Stimulated activated CD4-positive, alpha-beta T cell treated with anti-CD3 and anti-CD28 coated beads, TNF-alpha, amount 100 ng/mL, for 4 hours (primary cell): ENCODE measurements at places on chromosomes 2 and 18.
A peak's percentile ranks its signal among the peaks of the same experiment; 100 is the strongest.

DNA sequence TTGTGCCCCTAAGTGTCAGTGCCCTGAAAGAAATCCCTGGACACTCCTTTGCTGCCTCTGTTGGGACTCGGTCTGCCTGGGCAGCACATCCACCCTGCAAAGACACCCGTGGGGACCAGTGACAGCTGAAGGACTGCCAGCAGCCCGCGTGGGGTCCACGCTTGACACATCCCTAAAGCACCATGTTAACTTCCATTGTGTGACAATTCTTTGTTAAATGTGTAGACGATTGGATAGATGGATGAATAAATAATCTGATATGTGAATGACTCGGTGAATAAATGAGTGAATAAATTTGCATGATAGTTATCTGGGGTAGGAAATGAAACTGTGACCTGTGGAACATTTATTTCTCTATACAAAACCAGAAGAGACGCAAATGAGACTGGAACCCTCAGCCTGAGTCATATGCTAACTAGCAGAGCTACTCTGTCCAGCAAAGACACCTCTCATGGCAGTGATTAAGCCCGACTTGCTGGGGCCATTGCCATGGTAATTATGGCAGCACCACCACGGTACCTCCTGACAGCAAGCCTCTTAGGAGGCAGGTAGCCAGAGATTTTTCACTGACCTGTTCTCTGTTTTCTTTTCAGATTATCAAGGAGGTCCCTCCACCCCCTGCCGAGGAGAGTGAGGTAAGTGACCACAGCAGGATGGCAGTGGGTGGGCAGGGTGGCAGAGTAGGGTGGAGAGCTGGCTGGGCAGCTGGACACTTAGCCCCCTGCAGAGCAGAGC, 156.8 kb downstream of the ANTXR1 start:
- DNase-seq, result no peak

- no peak for DNase-seq
Observed at GRCh38 chr2:20524412-20525040, 77.7 kb downstream of the RHOB start.

DNA sequence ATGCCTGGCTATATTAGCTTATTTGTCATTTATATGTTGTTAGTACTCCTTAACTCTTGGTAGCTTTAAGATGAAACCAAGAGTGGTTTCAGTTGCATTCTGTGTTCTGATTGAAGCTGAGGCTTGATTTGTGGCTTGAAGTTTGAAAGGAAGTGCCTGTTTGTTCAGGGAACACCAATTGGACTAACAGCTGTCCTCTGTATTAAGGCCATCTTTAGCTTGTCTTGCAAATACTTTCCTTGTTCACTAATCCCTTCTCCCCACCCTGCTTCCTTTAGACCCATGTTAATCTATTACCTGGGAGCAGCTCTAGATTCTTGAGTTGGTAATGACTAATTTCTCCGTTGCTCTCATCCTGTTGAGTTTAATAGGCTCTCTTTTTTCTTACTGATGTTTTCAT, 13.4 kb downstream of the ITGA6 start:
- DNase-seq, result no peak

- no peak for DNase-seq
Observed at GRCh38 chr2:8282858-8283252, 399.0 kb upstream of the ID2 start.

GRCh38 chr2:21763501-21763900, 639.7 kb downstream of the TDRD15 start:
- DNase-seq, result no peak

DNA sequence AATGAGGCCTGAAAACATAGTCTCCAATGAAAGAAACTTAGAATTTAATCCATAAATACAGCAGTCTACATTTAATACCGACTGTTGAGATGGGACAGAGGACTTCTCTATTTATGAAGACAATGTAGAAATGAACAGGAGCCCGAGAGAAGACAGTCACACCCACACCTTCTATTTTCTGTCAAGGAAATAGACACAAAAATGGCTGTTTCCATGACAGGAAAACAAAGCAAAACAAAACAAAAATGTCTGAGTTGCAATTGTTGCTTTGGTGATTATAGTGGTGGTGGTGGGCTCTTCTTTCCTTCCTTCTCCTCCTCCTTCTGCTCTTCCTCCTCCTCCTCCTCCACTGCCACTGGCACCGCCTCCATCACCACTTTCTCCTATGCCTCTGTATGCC, 72.3 kb upstream of the CCDC68 start:
- DNase-seq, result no peak

DNA sequence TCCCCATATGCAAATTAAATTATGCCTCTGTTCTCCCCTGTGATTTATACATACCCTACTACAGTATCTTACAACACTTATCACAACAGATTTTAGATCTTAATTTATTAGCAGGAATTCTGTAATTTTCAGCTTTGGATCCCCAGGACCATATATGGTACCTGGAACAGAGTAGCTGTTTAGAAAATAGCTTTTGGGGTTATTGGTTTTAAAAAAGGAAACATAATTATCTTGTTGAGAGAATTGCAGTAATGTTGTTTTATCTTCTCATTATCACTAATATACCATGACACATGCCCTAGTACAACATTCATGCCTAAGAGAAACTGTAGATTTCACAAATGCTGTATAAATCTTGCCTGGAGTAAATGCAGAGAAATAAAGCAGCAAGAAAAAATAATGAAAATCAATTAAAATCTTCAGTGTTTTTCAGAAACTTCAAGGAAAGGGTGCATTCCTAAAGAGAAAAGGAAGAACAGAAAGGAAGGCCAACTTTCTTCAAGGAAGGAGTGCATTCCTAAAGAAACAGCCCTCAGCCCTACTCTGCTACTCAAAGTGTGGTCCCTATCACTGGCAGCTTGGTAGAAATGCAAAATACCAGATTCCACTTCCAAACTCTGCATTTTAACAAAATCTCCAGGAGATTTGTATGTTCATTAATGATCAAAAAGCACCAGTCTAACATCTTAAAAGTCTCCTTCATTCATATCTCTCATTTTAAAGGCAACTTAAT, 37.1 kb upstream of the CSRNP3 start:
- DNase-seq, result no peak

DNA sequence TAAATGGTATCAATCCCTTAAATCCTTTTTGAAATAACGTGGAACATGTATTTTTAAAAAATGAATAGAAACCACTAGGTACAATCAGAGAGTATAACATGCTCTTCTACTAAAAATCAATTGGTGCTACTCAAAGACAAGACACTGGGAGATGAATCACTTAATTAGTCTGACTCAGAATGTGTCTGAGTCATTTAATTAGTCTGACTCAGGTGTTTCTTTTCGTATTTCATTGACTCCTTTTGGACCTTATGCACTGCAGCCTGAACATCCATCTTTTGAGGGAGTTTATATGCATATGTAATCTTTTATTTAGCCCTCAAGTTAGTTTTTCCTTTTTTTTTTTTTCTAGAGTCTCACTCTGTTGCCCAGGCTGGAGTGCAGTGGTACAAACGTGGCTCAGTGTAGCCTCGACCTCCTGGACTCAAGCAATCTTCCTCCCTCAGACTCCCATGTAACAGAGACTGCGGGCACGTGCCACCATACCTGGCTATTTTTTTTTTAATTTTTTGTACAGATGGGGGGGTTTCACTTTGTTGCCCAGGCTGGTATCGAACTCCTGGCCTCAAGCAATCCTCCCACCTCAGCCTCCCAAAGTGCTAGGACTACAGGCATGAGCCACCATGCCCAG, 26.5 kb downstream of the PPP4R3B start:
- DNase-seq, result no peak

DNA sequence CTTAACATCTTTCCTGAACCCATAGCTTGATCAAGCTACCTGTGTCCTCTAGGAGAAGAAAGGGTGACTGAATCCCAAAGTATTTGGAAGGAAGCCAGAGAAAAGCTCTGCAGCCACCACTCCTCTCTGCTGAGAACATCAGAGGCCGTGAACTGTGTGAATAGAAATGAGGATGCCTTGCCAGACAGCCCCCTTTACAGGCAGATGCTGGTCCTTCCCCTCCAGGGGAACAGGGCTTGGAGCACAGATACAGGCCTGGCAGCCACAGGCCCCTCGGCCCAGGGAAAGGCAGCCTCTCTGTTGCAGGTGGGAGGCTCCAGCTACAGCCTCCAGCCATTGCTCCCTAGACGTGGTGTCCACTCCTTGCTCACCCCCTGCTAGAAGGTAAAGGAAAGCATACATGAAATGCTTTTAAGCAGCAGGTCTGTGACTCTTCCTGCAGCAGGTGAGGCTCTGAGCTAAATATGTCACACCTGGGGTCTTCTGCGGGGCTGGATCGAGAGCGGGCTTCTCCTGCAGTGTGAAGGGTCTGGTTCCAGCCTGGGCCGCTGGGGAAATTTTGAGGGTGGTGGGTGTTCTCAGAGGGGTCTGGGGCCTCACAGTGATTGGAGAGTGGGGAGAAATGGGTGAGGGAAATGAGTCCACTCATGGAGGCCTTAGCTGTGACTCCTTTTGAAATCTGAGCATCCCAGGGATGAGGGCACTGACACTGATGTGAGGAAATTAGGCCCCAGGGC, 234.0 kb downstream of the KLHL29 start:
- DNase-seq, result no peak

DNA sequence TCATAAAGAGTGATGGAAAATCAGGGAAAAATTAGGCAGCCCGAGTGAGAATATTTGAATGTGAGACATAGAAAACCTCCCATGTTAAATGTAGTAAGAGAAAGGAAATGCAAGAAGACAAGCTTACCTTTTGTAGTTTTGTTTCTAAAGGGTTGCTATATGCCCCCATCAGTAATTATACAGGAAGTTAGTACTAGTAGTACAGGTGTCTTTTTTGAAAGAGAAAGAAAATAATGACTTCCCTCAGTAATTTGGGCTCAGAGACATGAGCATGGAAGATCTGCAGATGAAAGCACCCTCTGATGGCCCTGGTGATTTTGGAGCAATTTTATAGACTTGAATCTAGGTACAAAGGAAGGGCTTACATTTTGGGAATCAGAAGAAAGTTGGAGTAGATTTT, 80.8 kb downstream of the RHBDD1 start:
- no peak for DNase-seq

DNA sequence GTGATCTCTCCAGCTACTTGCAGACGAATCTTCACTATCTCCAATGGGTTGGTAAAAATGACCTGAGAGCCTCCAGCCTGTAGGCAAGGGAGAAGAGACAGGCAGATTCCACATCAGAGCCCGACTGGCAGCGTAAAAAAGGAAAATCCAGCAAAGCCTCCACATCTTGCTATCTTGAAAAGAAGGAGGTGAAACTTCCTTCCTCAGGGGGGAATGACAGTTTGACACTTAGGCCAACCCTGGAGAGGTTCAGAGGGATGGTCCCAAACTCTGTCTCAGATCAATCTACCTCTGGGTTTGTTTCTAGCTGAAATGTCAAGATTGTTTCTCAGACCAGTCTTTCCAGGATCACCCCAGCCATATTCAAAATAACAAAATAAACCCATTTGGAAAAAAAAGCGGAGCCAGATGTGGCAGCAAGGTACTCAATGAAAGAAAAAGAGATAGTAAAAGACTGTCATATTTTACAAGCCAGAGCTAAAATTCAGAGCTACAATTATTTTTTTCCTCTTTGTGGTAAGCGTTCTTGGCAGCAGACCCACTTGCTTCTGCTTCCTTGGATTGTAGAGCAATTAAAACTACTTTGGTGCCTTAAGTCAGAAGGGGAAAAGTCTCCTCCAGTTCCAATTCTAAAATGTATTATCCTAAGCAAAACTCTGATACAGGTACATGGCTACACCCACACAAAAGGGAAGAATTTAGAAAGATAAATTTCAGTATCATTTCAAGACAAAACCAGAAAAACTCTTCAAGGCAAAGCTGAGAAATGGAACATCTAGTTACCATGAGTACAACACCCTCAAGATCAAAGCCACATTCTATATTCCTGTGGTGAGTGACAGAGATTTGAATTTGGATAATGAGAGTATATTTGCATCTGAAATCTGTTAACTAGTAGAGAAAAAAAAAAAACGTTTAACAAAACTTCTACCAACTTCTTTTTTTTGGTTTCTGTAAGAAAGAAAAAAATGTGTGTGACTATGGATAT, 100.1 kb downstream of the SLC25A12 start:
- no peak for DNase-seq

DNA sequence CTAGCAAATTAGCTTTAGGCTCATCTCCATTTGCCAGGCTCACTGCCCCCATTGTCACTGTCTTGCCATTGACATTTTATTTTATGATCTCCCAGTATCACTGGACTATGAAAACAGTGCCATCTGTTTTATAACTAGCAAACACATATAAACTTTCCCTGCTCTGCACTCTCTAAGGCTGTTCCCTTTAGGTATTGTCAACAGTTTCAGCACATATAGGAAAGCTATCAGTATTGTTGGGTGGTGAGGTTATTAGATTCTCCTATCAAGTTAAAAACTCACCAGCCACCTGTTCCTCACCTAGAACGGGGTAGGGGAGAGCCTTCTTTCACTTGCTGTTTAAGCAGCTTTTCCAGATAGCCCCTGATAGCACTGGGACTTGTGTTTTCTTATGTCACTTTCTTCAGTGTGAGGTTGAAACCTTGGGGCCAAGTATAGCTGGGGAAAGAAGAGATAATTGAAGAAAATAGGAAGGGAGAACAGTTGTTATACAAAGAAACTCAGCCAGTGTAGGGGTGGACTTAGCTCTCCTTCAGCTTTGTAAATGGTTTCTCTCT, 32.5 kb downstream of the CFLAR start:
- DNase-seq, result no peak

GRCh38 chr2:199220920-199221319, 236.8 kb downstream of the SATB2 start:
- DNase-seq, result no peak

DNA sequence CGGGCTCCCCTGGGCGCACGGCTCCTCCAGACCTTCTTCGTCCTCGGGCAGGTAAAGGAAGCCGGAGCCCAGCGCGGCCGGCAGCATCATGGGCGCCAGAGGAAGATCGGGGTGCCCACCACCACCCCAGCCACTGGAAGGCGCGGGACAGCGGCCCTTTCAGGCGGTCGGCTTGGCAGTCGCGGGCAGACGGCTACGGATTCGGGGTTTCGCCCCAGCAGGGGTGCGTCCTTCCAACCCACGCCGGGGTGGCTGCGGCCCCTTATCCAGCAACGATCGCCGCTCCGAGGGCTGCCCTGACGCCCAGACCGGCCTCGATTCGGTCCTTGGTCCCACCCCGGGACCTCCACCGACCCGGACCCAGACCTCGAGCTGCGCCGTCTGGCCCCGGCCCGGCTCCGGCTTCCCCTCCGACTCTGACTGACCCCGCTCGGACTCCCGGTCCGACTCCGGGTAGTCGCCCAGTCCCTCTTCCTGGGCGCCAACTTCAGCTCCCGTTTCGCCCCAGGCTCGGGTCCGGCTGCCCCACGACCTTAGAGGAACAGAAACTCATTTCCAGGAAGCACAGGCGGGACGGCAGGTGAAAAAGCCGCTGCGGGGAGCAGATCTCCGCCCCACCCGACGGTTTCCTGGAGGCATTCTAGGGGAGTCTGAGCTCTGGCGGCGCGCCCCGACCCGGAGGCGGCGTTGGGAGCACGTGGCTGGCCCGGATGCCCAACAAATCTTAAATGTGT, 30.2 kb upstream of the SSB start:
- peak; percentile 9 for DNase-seq

- no peak for DNase-seq
Observed at GRCh38 chr18:69590150-69590549, 189.5 kb downstream of the DOK6 start.

GRCh38 chr2:86779971-86780370, 10.7 kb downstream of the CD8A start:
- DNase-seq, result no peak

- DNase-seq, result no peak
Observed at GRCh38 chr18:36786686-36787085, 42.1 kb downstream of the TPGS2 start.
